ENCODE measurements at places on chromosomes 3 and 15.

DNA sequence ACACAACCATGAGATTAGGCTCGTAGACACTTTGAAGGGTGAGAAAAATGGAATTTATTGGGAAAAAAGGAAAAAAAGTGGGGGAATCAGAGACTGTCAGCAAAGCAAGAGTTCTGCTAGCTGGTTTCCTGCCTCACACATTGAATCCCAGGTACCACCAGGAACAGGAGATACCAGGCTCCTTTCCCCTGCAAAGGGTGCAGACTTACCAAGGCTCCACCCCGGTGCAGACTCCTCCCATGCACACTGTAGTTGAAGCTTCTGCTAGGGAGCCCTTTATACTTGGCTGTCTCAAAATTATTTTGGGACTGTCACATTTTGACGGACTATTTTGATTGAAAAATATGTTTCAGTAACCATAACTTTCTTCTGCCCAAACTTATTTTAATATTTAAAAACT lies 819.9 kb upstream of the GBE1 start:
- no peak for DNase-seq

GRCh38 chr3:125512135-125512920 lies 7.7 kb downstream of the SNX4 start:
- no peak for DNase-seq

DNA sequence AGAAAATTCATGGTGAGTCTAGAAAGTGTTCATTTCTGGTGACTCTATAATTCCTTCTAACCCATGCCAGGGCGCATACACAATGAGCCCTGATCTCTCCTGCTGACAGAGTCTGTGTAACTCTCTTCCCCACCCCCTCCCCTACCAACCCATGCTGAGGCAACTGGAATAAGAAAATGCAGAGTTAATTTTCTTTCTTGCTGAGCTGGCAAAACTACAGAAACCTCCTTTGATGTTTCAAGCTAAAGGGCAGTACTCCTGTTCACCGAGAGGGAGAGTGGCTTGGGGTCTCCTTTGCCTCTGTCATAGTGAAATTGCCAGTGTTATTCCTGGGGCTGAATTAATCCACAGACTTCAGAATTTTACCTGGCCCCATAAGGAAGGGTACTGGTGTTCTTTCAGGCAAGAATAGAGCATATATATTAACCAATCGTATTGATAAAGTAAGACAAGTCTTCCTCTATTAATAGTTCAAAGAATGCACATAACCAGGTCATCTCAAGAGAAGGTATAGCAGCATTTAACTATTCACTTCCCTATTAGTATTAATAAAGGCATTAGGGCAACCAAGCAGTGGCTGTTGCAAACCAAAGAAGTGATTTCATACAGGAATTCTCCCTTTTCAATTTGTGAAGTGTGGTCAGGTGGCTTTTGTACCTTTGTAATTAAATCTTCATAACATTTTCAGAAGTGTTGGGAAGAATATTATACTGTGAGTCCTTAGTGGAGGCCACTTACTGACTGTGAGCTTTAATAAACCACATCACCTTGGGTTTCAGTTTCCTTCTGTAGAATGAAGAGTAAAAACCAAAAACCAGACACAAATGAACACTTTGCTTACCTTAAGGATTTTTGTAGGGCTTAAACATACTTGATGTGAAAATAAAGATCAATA lies 4.1 kb downstream of the GAP43 start:
- DNase-seq = no peak

DNA sequence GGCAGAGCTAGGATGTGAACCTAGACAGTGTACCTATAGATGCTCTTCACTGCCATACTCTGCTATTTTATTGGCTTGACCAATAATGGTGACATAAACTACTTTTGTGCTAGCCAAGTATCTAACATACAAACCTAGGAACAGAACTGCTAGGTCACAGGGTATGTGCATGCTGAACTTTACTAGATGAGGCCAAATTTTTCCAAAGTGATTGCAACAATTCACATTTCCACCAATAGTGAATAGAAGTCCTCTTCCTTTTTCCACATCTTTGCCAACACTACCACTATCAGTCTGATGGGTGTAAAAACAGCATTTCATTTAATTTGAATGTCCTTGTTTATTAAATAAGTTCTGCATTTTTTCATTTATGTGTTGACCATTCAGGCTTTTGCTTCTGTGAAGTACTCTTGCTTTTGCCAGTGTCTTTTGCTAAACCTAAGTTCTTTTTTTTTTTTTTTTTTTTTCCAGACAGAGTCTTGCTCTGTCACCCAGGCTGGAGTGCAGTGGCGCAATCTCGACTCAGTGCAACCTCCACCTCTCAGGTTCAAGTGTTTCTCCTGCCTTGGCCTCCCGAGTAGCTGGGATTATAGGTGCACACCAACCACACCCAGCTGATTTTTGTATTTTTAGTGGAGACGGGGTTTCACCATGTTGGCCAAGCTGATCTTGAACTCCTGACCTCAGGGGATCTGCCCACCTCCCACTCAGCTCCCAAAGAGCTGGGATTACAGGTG lies 54.1 kb downstream of the DCAF1 start:
- no peak for DNase-seq

GRCh38 chr15:74300057-74300795 lies 64.1 kb downstream of the CCDC33 start:
- DNase-seq = no peak

DNA sequence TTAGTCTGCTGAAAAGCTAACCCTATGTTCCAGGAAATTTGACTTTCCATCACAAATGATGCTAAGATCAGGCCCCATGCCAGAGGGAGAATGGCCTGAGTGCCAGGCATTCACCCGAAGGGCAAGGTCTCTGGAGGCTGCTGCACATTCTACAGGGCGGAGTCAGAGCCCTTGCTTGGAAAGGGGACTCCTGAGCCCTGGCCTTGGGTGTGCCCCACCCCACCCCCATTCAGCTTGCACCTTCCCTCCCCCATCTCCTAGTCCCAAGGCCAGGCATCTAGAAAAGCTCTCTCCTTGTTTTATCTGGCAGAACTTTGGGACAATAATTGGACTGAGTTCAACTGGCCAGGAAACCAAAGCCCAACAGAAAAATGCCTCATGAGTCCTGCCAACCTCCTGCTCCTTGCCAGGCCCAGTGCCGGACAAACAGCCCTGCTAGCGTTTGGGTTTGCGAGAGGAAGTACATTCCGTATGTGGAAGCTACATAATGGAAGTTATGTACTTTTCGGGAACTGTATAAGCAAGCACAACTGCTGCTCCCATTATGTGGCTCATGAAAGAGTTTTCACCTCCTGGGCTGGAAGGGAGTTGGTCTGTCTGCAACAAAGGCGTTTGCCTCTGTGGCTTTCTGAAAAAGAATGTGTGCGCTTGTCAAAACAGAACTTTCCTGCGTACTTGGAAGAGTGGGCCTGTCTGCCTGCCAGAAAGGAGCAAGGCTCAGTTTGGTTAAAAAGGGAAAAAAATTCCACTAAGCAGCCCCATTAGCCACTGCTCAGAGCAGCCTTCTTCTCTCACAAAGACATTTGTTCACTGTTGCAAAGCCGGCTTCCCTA lies 321.5 kb upstream of the CTNNB1 start:
- DNase-seq = no peak

- no peak for DNase-seq
Observed at GRCh38 chr3:171358181-171358880, 101.9 kb downstream of the TNIK start.

DNA sequence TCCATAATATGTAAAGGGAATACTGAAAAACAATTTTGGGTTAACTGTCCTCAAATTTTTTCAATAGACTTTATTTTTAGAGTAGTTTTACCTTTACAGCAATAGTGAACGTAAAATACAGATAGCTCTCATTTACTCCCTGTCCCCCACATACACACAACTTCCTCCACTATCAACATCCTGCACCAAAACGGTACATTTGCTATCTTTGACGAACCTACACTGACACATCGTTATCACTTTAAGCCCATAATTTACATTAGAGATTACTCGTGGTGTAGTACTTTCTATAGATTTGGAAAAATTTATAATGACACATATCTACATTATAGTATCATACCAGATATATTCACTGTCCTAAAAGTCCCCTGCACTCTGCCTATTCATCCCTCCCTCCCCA lies 16.9 kb upstream of the P2RY1 start:
- no peak for DNase-seq

DNA sequence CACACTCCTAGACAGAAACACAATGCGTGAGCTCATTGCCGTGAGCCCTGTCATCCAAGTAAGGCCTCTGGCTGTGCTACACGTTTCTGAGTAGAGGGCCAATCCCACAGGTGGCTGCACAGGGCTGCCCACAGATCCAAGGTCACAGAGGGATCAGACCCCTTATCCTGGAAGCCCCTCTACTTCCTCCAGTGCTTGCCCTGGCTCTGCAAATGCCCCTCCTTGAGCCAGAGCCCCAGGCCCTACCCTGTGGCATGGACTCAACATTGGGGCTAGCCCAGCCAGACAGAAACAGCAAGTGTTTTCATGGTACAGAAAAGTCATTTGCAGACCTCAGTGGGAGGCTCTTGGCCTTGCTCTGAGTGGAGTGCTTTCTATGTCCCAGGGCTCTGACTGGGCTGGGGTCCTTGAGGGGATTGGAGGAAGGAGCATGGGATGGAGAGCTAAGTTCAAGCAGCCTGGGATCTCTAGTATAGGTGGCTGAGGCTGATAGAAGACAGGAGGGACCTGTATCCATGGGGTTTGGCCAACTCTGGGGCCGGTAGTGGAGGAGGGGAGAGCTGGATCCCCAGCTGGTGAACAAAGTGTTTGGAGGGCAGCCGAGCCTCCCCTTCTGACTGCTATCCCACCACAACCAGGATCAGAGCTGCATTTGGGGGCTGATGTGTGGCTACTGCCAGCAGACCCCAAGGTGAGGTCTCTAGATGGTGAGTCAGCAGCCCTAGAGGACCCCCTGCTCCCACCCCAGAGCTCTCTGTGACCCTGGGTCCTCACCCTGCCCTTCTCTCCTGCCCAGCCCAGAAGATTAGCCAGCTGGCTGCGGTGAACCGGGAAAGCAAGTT lies 38.7 kb downstream of the GOLGA6A start:
- DNase-seq = no peak

DNA sequence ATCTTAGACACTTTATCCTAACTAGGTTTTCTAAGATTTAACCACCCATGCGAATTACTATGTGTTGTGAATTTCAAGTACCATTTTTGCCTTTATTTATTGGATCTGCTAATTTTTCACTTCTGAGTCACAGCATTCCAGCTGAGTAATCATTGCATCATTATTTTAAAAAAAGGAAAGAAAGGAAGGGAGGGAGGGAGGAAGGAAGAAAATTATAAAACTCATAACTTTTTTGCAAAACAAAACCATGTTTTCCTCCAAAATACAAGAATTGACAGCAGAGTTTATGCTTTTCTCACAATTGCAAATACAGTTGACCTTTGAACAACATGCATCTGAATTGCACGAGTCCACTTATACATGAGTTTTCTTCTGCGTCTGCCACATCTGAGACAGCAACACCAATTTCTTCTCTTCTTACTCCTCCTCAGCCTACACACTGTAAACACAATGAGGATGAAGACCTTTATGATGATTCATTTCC lies 651.4 kb upstream of the NECTIN3 start:
- DNase-seq = no peak

DNA sequence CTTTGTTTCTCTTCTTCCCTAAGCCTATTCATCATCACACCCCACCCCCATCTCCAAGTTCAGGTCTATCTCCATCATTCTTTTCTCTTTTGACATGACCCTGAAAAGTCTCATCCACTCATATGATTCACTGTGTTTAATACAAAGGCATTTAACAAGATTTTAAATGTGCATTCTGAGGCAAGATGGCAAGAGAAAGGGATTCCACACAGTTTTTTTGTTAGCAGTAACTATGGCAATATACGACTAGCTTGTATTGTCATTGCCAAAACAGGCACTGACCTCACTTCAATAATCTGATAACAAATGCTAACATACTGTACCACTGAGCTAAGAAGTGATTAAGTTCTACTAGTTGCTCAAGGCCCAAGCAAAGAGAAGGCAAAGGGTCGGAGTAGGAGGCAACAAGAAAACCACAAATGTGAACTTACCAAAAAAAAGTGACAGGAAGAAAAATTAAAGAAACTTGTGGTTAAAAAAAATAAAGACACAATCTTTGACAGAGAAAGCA lies 53.2 kb downstream of the FBN1 start:
- no peak for DNase-seq
